Fibroblast of skin of right quadriceps (primary cell): ENCODE measurements at places on chromosomes 12 and 14.

DNA sequence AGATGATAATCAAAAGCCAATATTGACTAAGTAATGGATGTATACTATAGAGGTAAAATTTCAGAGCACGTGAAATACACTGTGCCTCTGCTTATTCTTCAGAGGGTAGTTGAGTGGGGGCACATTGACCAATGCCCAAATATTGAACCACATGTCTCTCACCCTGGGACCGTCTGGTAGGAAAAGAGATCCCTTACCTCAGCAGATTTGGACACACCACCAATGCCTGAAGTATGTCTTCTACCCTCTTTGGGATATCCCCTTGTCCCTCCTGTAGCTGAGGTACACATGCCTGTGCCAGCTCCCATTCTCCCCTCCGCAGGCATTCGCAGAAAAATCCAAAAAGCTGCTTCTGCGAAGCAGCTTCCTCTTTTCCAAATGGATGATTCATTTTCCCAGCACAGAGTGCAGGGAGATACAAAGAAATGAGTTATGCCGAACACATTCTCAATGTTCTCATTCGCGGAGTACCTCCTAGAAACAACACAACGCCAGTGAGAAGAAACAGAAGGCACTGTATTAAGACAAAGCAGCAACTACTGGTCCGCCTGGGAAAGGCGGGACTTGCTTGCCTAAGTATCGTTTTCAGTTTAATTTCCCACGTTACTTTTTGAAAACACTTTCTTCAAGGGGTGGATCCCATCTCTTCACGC lies 691 bp downstream of the ZFYVE26 start:
- DNase-seq = peak; percentile 20

DNA sequence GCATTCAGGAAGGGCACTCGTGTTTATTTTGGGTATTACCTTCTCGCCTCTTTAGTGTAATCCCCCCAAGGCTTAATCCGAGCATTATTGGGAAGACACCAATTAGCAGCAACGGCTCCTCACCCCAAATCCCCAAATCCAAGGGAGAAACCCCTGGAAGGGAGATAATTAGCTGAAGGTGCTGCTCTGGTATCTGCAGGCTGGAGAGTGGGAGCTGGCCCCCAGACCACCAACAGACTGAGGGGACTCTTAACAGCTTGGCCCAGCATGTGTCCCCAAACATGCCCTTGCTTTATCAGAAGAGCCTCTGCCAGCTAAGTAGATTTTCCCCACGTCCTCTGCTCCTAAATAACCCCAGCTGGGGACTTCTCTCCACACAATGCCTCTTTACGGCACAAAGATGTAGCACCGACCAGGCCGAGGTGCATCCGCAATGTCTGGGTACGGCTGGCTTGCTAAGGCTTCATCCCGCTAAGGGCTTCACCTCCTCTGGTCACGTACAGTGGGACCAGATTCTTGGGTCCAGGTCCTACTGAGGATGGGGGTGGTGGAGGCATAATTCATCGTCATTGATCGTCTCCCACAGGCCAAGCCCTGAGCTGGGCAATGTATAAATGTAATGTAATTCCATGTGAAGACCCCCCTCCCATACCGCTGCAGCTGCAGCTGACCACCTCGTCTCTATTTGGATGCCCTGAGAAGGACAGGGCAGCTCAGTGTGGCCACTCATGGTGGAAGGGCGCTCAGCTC lies 123.7 kb upstream of the GSC start:
- DNase-seq = no peak

DNA sequence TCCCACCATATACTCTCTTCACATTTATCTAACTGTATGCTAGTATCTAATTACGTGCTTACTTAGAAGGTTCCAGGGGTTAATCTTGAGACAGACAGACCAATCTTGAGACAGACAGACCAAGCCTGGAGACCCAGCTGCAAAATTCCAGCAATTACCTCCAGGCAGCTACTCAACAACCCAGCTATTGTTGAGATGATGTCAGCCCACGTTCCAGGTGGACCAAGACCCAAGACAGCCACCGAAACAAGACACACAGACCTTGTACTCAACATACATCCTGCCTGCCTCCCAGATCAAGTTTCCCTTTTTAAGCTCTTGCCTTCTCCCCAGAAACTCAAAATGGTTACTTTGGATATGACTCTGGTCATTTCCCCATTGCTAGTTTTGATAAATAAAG lies 64.9 kb upstream of the VASH1 start:
- DNase-seq = no peak

GRCh38 chr12:65122703-65123102 lies 1.6 kb upstream of the WIF1 start:
- no peak for DNase-seq

- DNase-seq = no peak
These were observed 71.0 kb downstream of the PHETA1 start for GRCh38 chr12:111297703-111298426.

DNA sequence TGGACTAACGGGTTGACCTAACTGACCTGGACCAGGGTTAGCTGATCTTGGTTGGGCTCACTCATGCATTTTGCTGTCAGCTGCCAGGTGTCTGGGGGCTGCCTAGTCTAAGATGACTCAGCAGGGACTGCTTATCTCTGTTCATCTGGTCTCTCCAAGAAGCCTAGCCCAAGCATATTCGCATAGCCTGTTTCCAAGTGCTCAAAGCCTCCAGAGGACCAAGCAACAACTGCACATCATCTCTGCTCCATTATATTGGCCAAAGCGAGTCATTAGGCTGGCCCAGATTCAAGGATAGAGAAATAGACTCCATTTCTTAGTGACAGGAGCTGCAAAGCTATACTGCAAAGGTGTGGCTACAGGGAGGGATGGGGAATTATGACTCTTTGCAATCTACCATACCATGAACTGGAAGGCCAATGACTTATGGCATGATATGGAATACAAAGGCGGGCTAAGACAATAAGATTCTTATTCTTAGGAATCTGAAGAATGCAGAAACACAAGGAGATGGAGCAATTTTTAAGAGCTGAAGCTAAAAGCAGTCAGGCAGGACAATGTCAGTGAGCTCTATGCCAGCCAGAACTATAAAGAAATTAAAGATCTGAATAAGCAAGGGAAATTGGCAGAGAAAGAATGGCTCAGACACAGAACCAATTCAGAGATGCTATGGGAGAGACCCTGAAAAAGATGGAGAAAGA lies 194.6 kb upstream of the FSCB start:
- DNase-seq = peak; percentile 3

DNA sequence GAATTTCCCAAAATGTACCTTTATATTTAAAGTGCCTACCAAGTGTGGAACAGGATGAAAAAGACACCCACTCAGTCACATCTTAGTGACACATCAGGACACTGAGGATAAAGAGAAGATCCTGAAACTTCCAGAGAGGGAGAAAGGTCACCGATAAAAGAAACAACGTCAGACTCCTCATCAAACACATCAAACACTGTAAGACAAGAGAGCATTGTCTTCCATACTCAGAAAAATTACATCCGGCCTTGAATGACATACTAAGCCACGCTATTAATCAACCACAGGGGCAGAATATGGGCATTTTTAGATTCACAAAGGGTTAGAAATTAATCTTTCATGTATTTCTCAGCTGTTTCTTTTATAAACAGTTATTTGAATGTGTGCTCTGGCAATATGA lies 490.3 kb downstream of the APAF1 start:
- DNase-seq = no peak

DNA sequence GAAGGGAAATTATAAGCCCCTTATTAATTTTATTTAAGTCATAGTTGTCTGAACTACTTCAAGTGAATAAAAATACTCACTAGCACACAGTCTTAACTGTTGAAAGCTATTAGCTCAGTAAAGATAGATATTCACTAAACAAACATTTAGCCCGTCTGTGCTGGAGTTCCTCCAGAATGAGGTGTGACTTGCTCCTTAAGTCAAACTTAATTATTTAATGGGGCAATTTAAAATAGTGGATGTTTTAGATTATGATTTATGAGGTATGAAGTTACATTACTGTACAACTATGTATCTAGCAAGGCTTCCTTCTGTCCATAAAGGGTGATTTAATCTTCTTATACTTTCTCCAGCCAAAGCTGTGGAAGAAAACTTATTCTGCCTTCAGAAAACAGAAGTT lies 414.0 kb upstream of the FLRT2 start:
- peak; percentile 24 for DNase-seq

- peak; percentile 52 for DNase-seq
These were observed 142.3 kb upstream of the TMPO start for GRCh38 chr12:98373025-98373554.

DNA sequence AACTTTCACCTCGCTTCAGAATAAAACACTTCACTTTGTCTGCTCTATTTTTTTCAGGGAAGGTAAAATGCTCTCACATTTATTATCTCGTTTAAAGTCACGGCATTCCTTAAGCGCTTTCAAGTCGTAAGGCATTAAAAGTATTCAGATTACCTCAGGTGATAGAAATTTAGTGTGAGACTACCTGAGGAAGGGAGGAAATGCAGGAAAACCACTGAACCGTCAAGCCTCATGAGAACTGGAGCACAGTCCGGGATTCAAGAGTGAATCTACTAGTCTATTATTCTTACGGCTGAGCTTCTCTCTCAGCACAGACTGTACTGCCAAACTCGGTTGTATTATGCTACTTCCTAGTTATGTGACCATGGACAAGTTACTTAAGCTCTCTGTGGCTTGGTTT lies 8.3 kb upstream of the PPFIBP1 start:
- DNase-seq = no peak

GRCh38 chr12:93108985-93109384 lies 179.9 kb upstream of the EEA1 start:
- peak; percentile 81 for DNase-seq

- DNase-seq = no peak
These were observed 15.7 kb downstream of the ADIPOR2 start for GRCh38 chr12:1706632-1706980.

- DNase-seq = peak; percentile 50
These were observed 51.0 kb downstream of the SPTLC2 start for GRCh38 chr14:77565289-77565993.

DNA sequence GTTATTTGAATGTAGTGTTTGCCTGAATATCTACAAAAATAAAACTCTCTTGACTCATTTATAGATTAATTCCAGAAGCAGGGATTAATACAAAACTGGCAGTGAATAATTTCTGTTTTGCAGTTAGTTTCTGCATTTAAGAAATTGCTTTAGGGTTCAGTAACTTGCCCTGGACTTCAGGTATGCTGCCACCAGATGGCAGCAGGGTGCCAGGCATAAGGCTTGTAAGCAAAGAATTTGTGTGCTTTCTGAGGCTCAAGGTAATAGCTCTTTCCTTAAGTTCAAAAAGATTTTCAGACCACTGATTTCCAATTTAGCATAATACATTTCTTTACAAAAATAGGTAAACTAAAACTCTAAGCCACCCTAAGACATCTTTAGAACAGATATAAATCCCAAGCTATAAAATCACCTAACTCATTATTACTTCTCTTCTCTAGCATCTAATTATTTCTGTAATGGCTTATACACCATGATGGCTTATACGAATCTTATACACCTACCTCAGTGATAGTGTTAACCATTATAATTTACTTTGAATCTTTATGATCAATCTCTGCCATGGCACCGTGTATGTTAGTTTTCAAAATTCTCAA lies 398.3 kb downstream of the APAF1 start:
- peak; percentile 40 for DNase-seq

DNA sequence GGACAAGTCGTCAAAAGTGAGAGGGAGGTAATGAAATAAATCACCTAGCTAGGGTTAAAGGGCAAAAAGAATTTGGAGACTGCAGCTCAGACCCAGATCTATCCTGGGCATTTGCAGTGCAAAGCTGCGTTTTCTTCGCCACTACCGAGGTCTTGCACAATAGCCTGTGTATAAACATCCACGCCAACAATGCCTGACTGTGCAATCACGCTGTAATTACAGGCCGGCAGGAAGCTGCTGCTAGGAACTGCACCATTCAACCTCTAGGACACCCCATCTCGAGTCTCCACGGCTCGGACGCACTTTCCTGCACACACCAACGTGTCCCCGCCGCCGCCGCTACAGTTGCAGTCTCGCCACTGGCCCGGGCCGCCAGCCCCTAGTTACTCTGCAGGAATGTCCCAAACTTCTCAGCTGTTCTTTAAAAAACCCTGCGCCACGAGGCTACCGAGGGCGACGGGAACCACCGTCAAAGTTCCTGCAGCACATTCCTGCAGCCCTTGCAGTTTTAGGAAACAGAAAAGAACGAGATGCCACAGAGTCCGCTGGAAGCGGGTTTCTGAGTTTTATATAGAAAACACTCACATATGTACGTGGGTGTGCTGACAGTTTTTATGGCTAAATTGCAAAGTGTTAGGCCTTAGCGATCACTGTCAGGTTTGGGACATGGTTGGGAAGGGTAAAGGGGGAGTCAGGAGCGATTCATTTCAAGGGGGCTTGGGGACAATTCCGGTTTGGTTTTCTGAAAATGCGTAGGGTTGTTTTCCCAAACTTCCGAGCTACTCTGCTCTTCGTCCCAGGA lies 65.6 kb upstream of the PTGR2 start:
- peak; percentile 91 for DNase-seq

DNA sequence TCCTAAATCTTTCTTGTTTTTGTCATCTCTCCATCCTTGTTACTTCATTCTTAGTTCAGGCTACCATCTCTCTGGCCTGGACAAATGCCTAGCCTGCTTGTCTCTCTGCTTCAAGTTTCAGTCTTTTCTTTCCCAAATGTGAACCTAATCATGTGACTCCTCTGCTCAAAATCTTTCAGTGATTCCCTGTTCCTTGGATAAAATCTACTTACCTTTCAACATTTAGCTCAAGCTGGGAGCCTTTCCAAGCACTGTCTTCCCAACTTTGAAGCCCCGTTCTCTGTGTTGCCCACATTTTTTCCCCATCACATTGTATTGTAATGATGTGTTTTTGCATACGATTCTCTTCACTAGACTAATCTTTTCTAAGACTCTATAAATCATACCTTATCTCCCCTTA lies 24.7 kb downstream of the SLC7A8 start:
- DNase-seq = no peak

- DNase-seq = no peak
These were observed 12.8 kb upstream of the ATP2B1 start for GRCh38 chr12:89721291-89721987.

DNA sequence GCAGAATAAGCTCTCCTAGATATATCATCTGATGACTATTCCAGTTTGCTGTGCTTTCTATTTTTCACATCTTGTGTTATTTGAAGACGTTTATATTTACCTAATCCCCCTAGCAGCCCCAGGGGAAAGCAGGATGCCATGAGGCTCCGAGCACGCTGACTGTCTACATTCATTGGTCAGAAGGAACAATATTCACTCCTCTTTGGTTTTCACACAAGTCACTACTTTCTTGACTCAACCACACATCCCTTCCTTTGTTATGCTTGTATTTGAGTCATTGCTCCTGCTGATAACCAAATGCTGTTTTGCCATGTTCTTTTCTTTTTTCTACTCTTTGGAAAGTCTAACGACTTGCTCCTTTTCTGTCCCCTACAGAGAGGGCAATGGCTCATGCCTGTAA lies 86.5 kb upstream of the SLC38A2 start:
- peak; percentile 87 for DNase-seq
